Activated CD4-positive, alpha-beta T cell treated with anti-CD3 and anti-CD28 coated beads for 36 hours (primary cell): ENCODE measurements at places on chromosomes 11 and 22. TPM values are rescaled to one million over a fixed set of nuclear protein-coding genes. Genes with fewer than 3 reads are reported as not detected.

Gene SNAP29
- total RNA-seq = 22.8 TPM

Gene FZD4
- 0.21 TPM for total RNA-seq

Gene LMO1
- total RNA-seq = not detected

Gene MS4A6A
- total RNA-seq = not detected

Gene GAL
- 2.2 TPM for total RNA-seq

Gene ST14
- total RNA-seq = not detected

Gene TYR
- not detected for total RNA-seq

Gene TOB2
- 26.5 TPM for total RNA-seq

Gene CCDC116
- total RNA-seq = 0.23 TPM

Gene PRDM11
- total RNA-seq = 0.61 TPM

Gene GUCY1A2
- total RNA-seq = not detected

Gene DMC1
- 18.9 TPM for total RNA-seq

Gene IL17REL
- 0.16 TPM for total RNA-seq

Gene APOL3
- 55.4 TPM for total RNA-seq

DNA sequence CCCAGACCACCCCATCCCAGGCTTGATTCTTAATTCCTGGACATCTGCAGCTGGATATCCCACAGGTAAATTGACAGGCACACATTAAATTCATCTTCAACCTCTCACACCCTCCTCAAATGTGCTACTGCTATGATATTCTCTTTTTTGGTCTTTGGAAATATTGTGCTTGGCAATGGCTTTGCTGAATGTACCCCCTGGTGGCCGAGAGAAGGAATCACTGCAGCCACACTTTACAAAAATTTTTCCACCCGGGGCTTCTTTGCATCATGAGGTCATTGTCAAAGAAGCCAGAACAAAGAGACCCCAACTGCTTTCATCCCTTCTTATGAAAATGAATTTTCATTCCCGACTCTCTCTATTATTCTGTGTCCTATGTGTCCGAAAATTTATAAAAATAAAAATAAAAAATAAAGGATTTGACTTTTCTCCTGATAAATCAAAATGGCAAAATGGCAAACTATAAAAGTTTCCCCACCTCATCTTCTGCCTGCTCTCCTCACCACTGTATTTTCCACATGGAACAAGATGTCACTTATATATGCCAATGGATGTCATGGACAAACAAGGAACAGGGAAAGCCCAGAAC, 15.0 kb upstream of the CYB5R2 start:
- DNase-seq = peak; percentile 38

DNA sequence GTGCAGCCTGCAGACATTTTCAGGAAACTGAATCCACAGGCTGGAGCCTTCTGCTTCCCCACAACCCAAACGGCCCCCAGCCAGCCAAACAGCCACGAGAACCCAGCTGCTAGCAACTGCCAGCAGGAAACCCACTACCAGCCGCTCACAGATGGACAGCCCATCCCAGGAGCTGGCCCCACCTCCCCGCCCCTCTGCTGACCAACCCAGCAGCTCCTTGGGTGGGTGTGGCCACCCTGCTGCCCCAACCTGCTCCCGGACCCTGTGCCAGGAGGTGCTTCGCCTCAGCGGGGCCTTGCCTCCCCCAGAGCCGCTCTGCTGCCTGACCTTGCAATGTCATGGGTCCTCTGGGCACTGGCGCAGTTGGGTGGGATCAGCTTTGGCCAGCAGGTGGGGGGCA, 8.2 kb upstream of the CCDC188 start:
- DNase-seq = no peak

DNA sequence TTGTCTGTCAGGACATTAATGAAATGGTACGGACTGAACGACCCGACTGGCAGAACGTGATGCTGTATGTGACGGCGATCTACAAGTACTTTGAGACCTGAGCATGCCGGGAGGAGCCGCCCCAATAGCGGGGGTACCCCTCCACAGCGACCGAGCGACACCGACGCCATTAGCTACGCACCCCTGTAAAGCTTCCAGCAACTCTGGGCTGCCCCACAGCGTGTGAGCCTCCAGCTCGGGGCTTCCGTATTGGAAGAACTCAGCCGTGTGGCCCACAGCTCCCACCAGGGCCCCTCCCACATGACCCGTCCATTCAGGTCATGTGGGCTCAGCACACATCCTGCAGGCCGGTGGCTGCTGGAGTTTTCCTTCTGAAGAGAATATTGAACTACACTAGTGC, 12.9 kb upstream of the ADORA2A start:
- peak; percentile 1 for DNase-seq

DNA sequence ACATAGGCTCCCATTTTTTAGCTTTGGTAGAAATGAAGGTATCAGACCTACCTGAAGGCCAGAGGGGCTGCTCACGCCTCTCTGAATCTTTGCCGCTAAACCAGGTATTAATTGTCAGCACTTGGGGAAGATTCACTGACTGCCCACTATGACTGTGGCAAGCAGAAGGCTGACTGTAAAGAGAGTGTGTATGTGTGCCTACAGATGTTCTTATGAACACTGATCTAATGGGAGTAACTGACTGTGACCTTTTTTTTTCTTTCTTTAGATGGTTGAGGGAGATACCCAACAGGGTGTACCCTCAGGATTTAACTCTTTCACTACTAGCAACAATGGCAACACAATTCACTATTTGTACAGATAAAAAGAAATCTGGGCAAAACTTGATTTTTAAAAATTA, at the start of gene RAG2:
TSS of gene RAG2 (minus strand) at position 186 of the 400 bp plus-strand sequence. CDS start 4,068 bp downstream, outside the sequence.
- no peak for DNase-seq

- peak; percentile 39 for DNase-seq
These were observed 17.2 kb upstream of the OR5B21 start for GRCh38 chr11:58525037-58525614.

- DNase-seq = no peak
These were observed 42.0 kb downstream of the FBLN1 start for GRCh38 chr22:45544588-45545170.

DNA sequence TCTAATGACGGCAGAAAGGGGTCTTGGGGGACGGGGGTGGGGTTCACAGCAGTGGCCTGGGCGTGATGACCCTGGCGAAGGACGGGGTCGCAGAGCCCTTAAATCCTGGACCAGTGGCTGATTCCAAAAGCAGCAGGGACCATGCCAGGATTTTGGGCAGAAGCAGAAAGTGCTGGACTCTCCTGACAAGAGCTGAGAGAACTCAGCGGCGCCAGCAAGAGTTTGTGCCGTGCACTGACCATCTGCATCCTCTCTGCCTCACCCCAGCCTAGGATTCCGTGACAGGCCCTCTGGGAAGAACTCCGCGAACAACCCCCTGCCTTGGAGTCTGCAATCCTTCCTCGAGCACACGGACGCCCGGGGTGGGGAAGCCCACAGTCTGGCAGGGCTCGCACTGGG, 644 bp upstream of the NDUFV1 start:
- no peak for DNase-seq

DNA sequence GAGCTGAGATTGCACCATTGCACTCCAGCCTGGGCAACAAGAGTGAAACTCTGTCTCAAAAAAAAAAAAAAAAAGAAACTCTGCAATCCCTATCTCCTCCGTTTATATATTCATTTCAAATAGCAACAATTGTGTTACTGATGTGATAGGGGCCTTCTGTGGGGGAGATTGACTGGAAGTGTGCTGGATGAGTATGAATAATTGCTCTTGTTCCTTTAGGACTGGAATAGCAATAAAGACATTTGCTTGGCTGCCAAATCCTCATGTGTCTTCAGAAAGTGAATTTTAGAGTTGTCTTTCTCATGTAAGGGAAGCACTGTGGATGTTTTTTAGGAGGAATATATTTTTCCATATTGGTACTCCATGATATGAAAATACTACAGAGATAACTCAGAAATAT, 21.1 kb upstream of the ME3 start:
- no peak for DNase-seq

DNA sequence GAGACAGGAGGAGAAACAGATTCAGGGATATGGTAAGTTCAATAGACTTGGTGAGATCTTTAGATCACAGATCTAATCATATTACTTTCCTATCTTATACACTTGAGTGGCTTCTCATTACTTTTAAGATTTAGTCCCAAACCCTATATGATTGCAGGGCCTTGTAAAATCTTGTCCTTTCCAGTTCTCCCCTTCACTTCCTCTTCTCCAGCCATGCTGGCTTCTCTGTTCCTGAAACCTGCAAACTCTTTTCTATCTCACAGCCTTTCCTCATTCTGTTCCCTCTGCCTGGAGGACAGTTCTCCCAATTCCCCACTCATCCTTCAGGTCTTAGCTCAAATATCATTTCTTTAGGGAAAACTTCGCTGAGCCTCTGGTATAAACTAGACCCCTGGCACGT, 65.9 kb upstream of the BIRC3 start:
- DNase-seq = no peak

DNA sequence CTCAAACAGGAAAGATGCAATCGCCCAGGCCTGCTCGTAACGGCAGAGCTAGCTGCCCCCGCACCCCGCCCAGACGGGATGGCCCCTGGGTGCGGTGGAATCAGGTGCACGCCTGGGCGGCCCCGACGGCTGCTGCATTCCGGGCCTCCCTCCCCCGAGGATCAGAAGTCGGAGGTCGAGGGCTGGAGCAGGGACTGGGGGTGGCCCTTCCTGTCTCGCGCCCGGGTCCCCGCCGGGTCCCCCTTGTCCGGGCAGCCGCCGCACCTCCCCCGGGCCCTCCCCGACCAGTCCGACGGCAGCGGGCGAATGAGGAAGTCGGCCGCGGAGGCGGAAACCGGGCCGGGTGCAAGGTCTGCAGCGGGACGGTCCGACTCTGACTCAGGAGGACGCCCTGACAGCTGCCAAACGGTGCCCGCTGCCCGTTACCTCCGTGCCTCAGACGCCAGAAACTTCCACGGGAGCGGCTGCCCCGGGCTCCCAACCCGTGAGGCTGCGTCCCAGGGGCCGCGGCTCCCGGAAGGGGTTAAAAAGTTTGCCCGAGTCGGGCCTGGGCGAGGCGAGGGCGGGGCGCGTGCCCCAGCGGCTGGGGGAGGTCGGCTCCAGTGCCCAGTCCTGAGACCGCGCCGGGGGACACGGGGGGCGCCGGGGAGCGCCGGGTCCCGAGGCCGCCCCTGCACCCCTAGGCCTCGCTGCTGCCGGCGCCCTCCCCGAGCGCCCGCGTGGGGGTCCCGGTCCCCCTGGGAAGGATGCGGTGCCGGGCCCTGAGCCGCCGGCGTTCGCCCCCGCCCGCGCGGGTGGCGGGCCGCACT, 663 bp downstream of the MYH9 start:
- DNase-seq = peak; percentile 85

- DNase-seq = no peak
These were observed 68.1 kb downstream of the CSTPP1 start for GRCh38 chr11:47004595-47005033.

DNA sequence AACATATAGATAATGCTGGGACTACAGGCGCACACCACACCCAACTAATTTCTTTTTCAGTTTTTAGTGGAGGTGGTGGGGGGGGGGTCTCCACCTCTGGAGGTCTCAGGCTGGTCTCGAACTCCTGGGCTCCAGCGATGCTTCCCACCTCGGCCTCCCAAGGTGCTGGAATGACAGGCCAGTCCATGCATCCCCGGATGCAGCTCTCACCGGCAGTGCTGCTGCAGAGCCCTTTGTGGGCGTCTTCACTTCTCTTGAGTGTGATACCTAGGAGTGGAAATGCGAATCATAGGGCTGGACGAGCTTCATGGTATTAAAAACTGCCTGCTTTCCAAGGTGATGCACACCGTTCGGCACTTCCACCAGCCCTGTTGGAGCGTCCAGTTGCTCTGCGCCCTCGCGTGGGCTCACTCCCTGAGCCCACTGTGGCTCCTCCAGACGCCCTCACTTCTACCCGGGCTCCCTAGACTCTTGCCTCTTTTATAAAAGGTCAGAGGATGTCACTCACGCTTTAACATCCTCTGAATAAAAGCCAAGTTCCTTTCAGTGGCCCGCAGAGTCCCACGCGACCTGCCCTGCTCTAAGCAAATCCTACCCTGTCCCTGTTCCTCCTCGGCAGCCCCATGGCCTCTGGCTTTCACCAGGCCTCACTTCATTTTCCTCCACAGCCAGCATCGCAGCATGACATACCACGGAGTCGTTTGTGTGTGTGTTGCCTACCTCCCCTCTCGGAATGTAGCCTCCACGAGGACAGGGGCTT, 837 bp upstream of the BID start:
- peak; percentile 39 for DNase-seq

DNA sequence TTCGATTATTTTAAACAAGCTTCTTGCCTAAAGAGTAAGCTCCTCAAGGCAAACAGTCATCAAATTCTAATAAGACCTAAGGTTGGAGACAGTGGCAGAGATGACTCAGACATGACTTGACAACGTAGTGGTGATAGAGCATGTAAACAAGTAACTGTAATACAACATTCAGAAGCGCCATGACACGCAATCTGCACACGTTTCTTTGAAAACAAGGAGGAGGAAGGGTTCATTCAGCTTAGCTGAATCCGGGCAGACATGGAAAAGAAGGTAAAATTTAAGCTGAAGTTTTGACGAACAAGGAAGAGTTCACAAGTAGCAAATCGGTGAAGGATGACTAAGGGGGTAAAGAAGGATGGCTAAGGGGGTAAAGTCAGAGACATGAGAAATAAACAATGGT, 152.4 kb upstream of the ZC3H12C start:
- DNase-seq = no peak

DNA sequence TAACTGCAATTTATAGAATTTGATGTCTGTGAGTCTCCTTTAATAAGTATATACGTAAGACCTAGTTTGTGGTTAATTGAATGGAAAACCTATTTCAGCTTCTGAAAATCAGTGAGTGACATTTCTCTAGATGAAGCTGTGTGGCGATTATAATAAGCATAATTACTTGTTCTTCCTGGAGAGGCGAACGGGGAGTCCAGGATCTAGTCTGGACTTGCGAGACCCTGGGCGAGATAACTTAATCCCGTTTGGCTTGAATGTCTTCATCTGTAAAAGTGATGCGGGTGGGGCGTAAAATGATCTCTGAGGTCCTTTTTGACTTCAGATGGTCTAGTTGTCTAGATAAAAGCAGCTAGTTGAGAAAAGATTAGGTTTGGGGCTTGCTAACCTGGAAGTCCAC, 1.1 kb downstream of the PRRG4 start:
- no peak for DNase-seq

DNA sequence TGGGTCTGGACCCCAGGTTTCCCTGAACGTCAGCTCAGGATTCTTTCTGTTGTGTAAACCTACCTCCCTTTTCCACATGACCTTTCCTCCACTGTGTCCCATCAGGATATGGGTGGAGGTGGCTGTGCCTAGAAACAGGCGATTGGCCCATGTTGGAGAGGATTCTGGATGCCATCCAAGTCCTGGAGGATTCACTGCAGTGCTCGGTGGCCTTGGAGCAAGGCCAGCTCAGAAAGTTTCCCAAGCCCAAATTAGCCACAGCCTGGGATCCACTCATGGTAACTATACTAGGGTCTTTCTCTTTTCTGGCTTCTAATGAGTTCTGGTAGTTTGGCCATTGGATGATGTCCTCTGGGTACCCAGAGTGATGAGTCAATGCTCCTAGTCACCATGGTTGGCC, 141.6 kb downstream of the SNX19 start:
- no peak for DNase-seq
